SJSA1 (cell line): ENCODE measurements at places on chromosomes 12 and 14. TPM values are rescaled to one million over a fixed set of nuclear protein-coding genes. Genes with fewer than 3 reads are reported as not detected.

The RHEBL1 gene
- 0.34 and 2.5 TPM in 2 replicates for total RNA-seq

GRCh38 chr14:29897181-29897580 is 30.5 kb downstream of the PRKD1 start:
- H3K27ac ChIP-seq: no peak overlapping the region
- H3K36me3 ChIP-seq: no peaks in the 10 kb centered on the region
- no peak for DNase-seq
- H3K27me3 ChIP-seq: no peaks in the 10 kb centered on the region
- no peaks in the 10 kb centered on the region for H3K4me1 ChIP-seq
- H3K4me3 ChIP-seq: no peak overlapping the region

The YAF2 gene
- total RNA-seq: 8.8 and 17.3 TPM in 2 replicates

DNA sequence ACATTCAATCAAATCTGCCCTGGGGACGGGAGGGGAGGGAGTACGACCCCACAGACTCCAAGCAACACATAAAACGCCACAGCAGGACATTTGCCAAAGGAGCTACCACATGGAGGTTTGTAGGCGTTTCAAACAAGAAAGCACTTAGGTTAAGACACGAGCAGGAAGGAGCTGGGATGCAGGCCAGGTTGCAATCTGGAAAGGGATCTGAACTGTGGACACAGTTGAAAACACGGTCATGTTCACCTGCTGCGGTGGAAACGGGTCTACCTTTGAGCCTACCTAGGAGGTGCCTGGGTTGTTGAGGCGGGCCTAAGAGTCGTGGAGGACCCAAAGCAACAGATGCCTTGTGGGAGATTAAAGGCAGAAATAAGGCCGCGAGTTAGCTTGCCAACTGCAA is 18.4 kb downstream of the PRKAB1 start:
- no peak overlapping the region for H3K27ac ChIP-seq
- no peak overlapping the region for H3K4me3 ChIP-seq
- H3K36me3 ChIP-seq: peaks cover 55% of the 10 kb centered on the region
- no peak for DNase-seq
- no peaks in the 10 kb centered on the region for H3K27me3 ChIP-seq
- 0 out of 2 replicates have a peak, but pooled peaks cover 3% of the 10 kb centered on the region for H3K4me1 ChIP-seq

DNA sequence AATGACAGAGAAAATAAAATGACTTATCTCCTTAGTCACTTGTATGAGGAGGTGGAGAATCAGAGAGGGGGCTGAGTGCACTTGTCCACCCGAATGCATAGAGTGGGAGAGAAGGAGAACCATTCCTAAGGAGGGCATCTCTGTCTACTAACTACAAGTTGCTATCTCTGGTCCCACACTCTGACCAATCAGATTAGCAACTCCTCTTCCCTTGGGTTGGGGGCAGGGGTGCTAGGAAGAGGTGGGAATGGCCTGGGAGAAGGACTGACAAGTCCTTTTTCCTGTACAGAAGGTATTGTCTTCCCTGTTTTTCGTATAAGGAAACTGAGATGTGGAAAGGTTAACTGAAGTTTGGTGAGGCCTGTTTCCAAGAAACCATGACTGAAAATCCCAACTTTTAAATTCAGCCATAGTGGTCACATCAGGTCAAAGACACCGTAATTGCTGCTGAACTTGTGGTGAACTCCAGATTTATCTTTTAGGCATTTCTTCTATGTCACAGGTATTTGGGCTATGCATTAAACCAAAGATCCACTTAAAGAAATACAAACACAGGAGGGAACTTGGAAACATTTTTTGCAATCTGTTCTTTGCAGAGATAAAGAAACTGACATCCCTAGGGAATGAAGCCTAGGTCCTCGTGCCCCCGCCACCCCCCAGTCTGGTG is 207.8 kb downstream of the CRADD start:
- peak; percentile 19 for DNase-seq
- no peak overlapping the region for H3K27ac ChIP-seq
- H3K4me1 ChIP-seq: peaks cover 59% of the 10 kb centered on the region
- H3K36me3 ChIP-seq: no peaks in the 10 kb centered on the region
- no peak overlapping the region for H3K4me3 ChIP-seq

The NRIP2 gene
- 0.32 TPM in 1 of 2 replicates, not detected in the other for total RNA-seq

DNA sequence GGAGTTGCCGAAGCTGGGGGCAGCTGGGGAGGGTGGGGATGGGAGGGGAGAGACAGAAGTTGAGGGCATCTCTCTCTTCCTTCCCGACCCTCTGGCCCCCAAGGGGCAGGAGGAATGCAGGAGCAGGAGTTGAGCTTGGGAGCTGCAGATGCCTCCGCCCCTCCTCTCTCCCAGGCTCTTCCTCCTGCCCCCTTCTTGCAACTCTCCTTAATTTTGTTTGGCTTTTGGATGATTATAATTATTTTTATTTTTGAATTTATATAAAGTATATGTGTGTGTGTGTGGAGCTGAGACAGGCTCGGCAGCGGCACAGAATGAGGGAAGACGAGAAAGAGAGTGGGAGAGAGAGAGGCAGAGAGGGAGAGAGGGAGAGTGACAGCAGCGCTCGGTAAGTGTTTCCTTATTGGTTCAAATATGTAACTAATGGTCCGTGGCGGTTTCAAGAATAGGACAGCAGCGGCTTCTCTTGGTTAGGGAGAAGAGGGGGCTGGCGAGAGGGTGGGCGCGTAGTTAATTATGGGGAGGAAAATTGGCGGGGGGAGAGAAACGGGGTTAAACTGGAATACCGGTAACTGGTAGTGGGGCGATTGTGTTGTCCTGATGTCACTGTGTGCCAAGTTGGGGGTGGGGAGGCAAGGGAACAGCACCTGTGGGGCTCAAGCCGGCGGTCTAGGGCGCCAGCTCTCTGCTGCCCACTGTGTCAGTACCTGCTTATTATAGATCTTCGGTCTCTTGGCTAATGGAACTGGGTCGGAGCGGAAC is 8.4 kb downstream of the HOXC8 start:
- no peak for DNase-seq
- peak overlapping the region; percentile 56 for H3K4me3 ChIP-seq
- no peaks in the 10 kb centered on the region for H3K27me3 ChIP-seq
- H3K27ac ChIP-seq: peak overlapping the region; percentile 93

The DIABLO gene
- total RNA-seq: 66.6 and 84.1 TPM in 2 replicates
